MM.1S (cell line): ENCODE measurements at places on chromosomes 6 and 20.
A peak's percentile ranks its signal among the peaks of the same experiment; 100 is the strongest.

DNA sequence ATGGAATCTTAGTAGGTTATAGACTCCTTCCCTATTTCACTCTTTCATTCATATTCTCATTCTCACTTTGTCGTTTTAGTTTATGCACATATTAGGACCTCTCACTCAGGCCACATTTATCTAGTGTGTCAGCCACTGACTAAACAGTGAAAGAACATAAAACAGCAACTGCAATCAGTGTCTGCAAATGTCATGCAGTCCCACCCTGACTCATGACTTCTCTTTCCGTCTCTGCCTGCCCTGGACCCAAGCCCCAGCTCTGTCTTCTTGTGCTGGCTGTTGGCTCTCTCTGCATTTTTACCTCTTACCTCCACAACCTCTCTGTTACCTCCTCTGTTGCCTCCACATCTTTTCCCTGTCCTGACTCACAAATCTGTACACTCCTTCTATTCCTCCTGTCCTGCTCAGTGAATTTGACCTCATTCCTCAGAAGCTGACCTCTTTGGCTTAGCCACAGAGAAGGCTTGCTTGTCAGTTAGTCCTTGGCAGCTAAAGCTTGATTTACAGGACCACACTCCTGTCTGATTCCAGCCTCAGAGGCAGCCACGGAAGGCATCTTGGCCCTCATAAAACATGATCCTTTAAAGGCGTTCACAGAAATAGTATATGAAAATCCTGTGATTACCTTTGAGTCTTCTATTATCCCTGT is 247.6 kb downstream of the PKHD1 start:
- DNase-seq: no peak

DNA sequence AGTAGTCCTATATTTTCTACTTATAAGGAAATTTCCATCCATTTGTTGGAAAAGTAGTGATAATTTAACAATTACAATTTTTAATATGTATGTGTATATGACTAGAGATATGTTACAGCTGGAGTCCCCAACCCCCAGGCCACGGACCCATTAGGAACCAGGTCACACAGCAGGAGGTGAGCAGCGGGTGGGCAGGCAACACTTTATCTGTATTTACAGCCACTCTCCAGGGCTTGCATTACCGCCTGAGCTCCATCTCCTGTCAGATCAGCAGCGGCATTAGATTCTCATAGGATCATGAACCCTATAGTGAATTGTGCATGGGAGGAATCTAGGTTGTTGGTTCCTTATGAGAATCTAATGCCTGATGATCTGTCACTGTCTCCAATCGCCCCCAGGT is 46.8 kb downstream of the TRDN start:
- no peak for DNase-seq

- DNase-seq: no peak
Measured at GRCh38 chr6:156250593-156250992, 526.6 kb upstream of the ARID1B start.

- no peak for DNase-seq
Measured at GRCh38 chr6:167739721-167740475, 86.8 kb upstream of the AFDN start.

DNA sequence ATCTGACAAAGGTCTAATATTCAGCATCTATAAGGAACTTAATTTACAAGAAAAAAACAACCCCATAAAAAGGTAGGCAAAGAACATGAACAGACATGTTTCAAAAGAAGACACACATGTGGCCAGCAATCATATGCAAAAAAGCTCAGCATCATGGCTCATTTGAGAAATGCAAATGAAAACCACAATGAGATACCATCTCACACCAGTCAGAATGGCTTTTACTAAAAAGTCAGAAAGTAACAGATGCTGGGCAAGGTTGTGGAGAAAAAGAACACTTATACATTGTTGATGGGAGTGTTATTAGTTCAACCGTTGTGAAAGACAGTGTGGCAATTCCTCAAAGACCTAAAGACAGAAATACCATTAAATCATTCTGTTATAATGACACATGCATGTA is 289.9 kb upstream of the MMS22L start:
- DNase-seq: no peak

GRCh38 chr6:19041906-19042305 is 654.8 kb downstream of the RNF144B start:
- no peak for DNase-seq

DNA sequence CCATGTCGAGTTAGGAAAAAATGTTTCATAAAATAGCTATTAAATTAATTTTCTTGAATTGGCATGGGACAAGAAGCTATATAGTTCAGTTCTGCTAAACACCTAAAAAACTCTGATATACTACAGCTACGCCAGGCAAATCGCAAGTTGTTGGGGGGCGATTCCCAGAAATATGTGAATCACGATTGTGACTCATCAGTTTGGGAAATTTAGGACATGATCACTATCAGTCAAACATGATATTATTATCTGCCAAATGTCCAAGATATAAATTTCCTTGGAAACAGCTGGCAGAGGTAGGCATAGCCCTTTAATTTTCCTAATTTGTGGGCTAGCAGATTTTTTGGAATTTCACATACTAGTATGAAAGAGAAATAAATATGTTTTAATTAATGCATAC is 123.6 kb downstream of the ATXN1 start:
- no peak for DNase-seq

GRCh38 chr6:137570393-137570792 is 76.2 kb upstream of the OLIG3 start:
- no peak for DNase-seq

GRCh38 chr20:55264703-55265239 is 740.5 kb downstream of the CBLN4 start:
- no peak for DNase-seq

DNA sequence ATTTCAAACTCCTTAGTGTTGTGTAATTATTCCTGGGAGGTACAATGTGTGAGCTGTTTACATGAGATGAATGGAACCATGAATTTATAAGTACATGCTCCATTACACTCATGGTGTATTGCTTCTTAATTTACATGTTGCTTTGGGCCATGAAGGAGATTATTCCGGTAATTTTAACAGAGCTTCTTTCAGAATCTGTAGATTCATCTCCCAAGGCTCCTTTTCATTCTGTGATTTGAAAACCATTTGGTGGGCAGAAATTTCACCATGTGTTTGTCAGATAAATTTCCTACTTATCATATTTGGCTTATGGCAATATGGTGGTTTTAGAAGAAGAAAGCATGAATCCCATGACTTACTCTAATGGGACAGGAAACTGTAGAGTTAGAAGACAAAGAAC is 421.6 kb upstream of the EYS start:
- no peak for DNase-seq

GRCh38 chr6:98295515-98296175 is 538.7 kb upstream of the POU3F2 start:
- DNase-seq: no peak

DNA sequence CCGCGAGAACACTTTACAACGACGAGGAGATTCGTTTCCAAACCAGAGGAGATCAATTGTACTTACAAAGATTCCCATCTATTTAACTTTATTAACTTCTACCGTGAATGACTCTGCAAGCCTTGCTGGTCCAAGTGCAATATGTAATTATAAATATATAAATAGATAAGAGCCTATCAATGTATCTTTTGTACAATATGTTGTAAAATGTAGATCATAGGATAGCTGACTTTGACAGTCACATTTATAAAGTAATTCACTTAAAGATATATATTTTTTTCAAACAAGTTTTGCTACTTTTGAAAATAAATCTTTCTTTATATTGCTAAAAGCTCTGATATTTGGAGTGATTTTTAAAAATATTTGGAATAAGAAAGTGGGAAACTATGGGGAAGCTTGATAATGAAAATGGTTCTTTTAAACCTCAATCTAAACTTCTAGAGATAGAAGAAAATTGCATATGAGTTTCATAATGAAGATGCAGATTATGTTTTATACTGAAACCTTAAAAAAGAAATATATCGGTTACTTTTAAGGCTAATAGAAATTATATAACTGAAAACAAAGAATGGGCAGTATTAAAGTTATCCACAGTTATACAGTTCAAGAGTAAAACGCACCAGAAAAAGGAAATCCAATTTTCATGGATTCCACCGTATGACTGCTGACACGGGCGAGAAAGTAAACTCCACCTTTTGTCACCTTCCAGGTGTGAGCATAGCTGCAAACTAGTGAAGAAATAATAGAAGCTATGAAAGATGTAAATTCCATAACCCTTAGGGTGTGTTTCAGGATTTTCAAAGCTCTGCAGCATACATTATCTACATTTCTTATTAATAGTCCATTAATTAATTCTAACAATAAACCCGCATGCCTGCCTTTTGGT is 3.3 kb downstream of the TCF21 start:
- DNase-seq: no peak

GRCh38 chr6:96521306-96521643 is 331 bp upstream of the UFL1 start:
- DNase-seq: no peak

DNA sequence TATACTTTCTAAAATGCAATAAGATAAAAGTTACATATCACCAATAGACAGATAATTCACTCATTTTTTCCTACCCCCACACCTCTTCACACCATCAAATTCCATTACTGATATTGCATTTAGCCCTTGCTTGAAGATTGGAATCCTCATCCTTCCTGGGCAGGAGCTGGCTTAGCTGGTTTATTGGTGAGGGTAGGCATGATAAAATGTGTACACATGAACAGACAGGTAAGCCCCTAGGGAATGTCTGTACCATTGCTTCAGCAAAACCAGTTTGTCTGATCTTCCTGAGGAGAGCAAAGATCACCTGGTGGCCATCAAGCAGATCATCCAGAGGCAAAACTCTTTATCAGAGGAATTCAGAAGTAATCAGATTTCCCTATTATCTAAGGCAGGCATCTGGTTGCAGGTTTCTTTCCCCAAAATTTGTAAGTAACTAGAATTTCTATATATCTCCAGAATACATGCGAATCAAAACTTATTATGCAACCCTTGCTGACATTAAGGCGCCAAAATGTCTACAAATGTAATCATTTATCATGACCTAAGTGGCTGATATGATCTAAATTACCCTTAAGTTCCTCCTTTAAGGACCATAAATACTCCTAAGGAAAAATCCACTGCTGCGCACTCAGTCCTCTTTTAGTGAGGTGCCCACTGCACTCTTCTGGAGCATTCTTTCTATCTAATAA is 6.6 kb upstream of the FABP7 start:
- no peak for DNase-seq

DNA sequence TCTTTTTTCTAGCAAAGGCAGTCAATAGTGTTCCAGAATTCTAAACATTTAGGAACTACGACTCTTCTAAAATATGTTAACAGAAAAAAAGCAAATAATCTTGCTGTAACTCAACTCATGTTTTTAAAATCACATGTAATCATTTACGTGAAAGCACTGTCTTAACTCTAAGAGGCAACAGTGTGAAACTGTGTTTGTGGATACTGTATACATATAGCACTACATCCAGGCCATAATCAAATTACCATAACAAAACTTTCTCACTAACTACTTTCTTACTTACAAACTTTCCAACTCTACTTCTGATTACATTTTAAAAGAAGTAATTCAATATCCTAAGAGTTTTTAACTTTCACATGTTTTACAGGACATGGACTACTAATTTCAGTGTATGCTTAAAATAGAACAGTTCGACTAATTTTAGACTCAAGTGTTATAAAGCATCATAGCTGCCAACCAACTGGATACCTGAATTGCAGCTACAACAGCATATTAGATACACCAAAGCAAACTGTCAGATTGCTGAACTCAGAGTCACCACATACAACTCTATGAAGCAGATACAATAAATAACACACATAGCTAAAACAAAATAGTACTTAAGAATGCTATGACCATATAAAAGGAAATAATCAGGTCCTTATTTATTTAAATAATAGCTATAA is 121.6 kb upstream of the BEND6 start:
- DNase-seq: peak; percentile 23

DNA sequence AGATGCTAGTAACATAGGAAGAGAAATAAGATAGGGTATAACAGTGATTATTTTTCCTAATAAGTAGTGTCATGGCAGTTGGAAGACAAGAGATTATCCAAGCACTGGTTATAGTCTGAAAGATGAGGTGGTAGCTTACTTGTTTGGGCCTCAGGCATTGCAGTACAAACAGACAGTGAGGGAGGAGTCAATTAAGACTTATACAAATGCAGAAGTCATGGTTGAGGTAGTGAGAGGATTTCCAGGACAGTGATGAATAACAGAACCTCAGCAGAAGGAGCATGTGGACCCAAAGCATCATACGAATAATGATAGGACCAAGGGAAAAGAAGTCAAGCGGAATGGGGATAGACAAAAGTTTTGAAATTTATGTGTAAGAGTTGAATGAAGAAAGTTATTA is 53.5 kb downstream of the HCRTR2 start:
- no peak for DNase-seq

- DNase-seq: no peak
Measured at GRCh38 chr6:166277892-166278578, 30.2 kb downstream of the PRR18 start.
